ENCODE measurements at places on chromosomes 5 and 9.

- peak; percentile 12 for DNase-seq
Measured at GRCh38 chr5:159601216-159601615, 270.9 kb upstream of the IL12B start.

DNA sequence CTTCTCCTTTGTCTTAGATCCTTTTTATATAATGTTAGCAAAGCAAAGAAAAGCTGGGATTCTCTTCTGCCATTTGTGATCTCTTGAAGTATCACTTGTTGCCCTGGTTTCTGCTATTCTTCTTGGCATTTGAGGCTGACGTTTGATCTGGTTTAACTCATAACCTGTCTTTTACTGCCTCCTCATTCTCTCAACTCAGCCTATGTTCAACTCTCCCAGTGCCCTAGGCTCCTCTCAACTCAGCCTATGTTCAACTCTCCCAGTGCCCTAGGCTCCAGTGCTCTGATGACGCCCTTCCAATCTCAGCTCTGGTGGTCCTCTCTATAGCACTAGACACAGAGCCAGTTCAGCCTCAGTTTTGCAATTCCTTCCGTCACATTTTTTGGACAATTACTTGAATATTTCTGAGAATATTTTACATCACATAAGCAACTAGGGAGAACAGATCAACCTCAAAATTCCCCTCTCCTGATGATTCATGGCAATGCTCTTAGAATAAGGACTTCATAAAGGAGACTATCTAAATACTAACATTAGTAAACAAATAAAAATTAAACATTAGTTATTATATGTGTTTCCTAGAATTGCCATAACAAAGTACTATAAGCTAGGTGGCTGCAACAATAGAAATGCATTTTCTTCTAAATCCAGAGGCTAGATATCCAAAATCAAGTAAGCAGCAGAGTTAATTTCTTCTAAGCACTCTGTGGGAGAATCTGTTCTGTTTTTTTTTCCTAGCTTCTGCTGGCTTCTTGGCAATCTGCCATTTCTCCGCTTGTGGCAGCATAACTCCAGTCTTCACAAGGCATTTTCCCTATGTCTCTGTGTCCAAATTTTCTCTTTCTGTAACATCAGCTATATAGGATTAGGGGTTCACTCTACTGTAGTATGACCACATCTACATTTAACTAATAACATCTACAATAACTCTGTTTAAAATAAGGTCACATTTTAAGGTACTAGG, 662.1 kb upstream of the FTMT start:
- DNase-seq: no peak

GRCh38 chr5:170882345-170882744, 20.5 kb downstream of the RANBP17 start:
- no peak for DNase-seq

- peak; percentile 81 for DNase-seq
Measured at GRCh38 chr9:117782931-117783788, 79.0 kb downstream of the TLR4 start.

DNA sequence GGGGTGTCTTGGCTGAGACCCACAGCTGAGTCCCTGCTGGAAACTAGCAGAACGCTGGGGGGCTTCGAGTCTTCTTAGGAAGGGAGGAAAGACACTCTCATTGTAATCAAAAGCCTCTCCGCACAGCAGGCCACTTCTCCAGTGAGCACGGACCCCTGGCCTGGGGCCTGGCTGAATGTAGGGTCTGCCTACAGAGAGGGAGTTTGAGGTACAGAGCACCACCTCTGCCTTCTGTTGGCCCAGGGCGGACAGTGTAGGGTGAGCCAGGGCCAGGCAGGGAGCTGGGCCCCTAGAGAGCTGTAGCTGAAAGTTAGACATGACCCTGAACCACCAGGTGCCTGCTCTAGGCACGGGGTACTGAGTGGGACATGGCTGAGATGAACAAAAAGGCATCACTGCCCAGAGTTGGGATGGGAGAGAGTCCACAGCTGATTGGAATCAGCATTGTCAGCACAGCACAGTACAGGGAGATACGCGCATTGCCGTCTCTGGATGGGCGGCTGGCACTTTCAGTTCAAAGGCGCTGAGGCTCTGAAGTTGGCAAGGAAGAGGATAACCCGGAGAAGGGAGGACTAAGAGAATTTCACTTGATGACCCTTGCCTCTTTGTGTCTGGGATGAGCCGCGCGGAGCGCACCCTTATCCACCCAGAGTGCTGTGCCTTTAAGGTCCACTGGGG, 363 bp upstream of the SLC25A48 start:
- no peak for DNase-seq

GRCh38 chr9:81492710-81493447, 196.5 kb downstream of the TLE1 start:
- DNase-seq: peak; percentile 86

GRCh38 chr5:43085453-43085852, 35.3 kb upstream of the ZNF131 start:
- DNase-seq: no peak

Measured in AG08395 (cell line).